ENCODE measurements at places on chromosomes 16 and 17. TPM values are rescaled to one million over a fixed set of nuclear protein-coding genes. Genes with fewer than 3 reads are reported as not detected.

The PIMREG gene
- total RNA-seq: 24.9 TPM

The TMC8 gene
- 371 TPM for total RNA-seq

The CTRB1 gene
- not detected for total RNA-seq

The RRAD gene
- 0.66 TPM for total RNA-seq

The DYNLRB2 gene
- total RNA-seq: 0.36 TPM

The LGALS9C gene
- total RNA-seq: 6.3 TPM

The CACNG1 gene
- not detected for total RNA-seq

The CYGB gene
- total RNA-seq: 0.11 TPM

The ZFP3 gene
- 3.5 TPM for total RNA-seq

The CCL4L2 gene
- 0.45 TPM for total RNA-seq

The SEPTIN12 gene
- total RNA-seq: not detected

The MAF gene
- 46.2 TPM for total RNA-seq

The SPG7 gene
- total RNA-seq: 115 TPM

The SRL gene
- not detected for total RNA-seq

The KCNH6 gene
- not detected for total RNA-seq

The DHX40 gene
- total RNA-seq: 15.3 TPM

The NEUROD2 gene
- not detected for total RNA-seq

The CNTD1 gene
- not detected for total RNA-seq

The PYY gene
- total RNA-seq: not detected

The PRSS21 gene
- total RNA-seq: 6.6 TPM

The EXOSC6 gene
- 28.9 TPM for total RNA-seq

The LRRC46 gene
- total RNA-seq: 0.30 TPM

The TMEM235 gene
- not detected for total RNA-seq

The HOXB3 gene
- 10.7 TPM for total RNA-seq

The STAC2 gene
- total RNA-seq: not detected

The IQCK gene
- 0.93 TPM for total RNA-seq

The KRT40 gene
- total RNA-seq: not detected

The NMT1 gene
- 122 TPM for total RNA-seq

The IRX5 gene
- 0.32 TPM for total RNA-seq

The NAA60 gene
- total RNA-seq: 43.8 TPM

The TERF2IP gene
- total RNA-seq: 67.4 TPM

The GAS2L2 gene
- not detected for total RNA-seq

The OSGIN1 gene
- 0.84 TPM for total RNA-seq

The RPTOR gene
- total RNA-seq: 78.5 TPM

The RNF222 gene
- not detected for total RNA-seq

The MLX gene
- 69.6 TPM for total RNA-seq

The SCARF1 gene
- 1.1 TPM for total RNA-seq

The OR1F1 gene
- not detected for total RNA-seq

The C16orf86 gene
- total RNA-seq: 1.9 TPM

The ARHGDIG gene
- total RNA-seq: not detected

The ITGAL gene
- total RNA-seq: 527 TPM

The ZNF646 gene
- 25.0 TPM for total RNA-seq

The PRSS33 gene
- not detected for total RNA-seq

The FGF11 gene
- 5.6 TPM for total RNA-seq

The TEX19 gene
- total RNA-seq: 0.14 TPM

The ITGA2B gene
- total RNA-seq: 0.39 TPM

The HIGD1B gene
- total RNA-seq: not detected

The NPIPB9 gene
- total RNA-seq: 6.3 TPM
